Testis (tissue), 5 donors: ENCODE measurements at places on chromosomes 1 and 21. TPM values are rescaled to one million over a fixed set of nuclear protein-coding genes. Genes with fewer than 3 reads are reported as not detected.

ASAP3 gene
- 43.1 TPM for total RNA-seq

FMOD gene
- total RNA-seq: 9.5 TPM

- no peak for DNase-seq
- H3K27me3 ChIP-seq: no peaks in the 10 kb centered on the region
- peaks cover under 1% of the 10 kb centered on the region for H3K4me1 ChIP-seq
- no peaks in the 10 kb centered on the region for H3K36me3 ChIP-seq
- H3K4me3 ChIP-seq: peak overlapping the region; percentile 23
- H3K27ac ChIP-seq: no peak overlapping the region
Measured at GRCh38 chr21:43694437-43695079, 24.4 kb upstream of the PDXK start.

DNA sequence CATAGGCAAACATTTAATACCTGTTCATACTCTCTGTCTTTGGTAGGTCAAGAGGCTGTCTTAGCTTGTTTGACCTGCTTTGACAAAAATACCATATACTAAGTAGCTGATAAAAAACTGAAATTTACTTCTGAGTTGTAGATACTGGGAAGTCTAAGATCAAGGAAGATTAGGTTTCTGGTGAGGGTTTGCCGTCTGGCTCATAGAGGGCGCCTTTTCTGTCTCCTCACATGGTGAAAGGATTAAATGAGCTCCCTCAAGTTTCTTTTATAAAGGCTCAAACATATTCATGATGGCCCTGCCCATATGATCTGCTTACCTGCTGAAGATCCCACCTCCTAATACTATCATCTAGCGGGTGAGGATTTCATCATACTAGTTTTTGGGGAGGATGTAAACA lies 1076.1 kb upstream of the NCAM2 start:
- no peaks in the 10 kb centered on the region for H3K27me3 ChIP-seq
- no peaks in the 10 kb centered on the region for H3K36me3 ChIP-seq
- H3K4me3 ChIP-seq: no peak overlapping the region
- no peak overlapping the region for H3K27ac ChIP-seq
- no peak for DNase-seq
- no peaks in the 10 kb centered on the region for H3K4me1 ChIP-seq

DNA sequence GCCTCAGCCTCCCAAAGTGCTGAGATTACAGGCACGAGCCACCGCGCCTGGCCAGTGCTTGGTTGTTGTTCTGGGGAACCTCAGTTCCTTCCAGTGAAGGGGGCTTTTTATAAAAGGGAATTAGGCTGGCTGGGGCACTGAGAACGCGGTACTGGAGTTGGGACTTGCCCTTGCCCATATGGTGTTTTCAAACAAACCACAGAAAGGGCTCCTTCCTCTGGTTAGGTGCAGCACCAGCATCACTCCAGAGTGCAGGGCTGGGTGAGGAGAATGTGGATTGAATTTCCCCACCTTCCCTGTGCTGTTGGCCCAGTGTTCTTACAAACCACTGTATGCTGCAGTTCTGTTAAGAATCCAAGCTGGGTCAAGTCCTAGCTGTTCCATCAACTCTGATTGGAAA lies 5.3 kb downstream of the MAN1C1 start:
- H3K27me3 ChIP-seq: no peaks in the 10 kb centered on the region
- no peak for DNase-seq
- H3K36me3 ChIP-seq: no peaks in the 10 kb centered on the region
- H3K27ac ChIP-seq: no peak overlapping the region
- no peak overlapping the region for H3K4me3 ChIP-seq
- H3K4me1 ChIP-seq: peaks cover 10% of the 10 kb centered on the region

- H3K4me1 ChIP-seq: peaks cover 5% of the 10 kb centered on the region
- H3K4me3 ChIP-seq: no peak overlapping the region
- no peak overlapping the region for H3K27ac ChIP-seq
- no peaks in the 10 kb centered on the region for H3K36me3 ChIP-seq
- no peak for DNase-seq
Measured at GRCh38 chr1:154499446-154499845, 2.6 kb upstream of the TDRD10 start.

GRCh38 chr1:172758259-172758658 lies 99.4 kb downstream of the FASLG start:
- H3K27me3 ChIP-seq: no peaks in the 10 kb centered on the region
- H3K27ac ChIP-seq: no peak overlapping the region
- no peaks in the 10 kb centered on the region for H3K4me1 ChIP-seq
- no peak for DNase-seq
- no peaks in the 10 kb centered on the region for H3K36me3 ChIP-seq

- no peaks in the 10 kb centered on the region for H3K4me1 ChIP-seq
- DNase-seq: no peak
- no peak overlapping the region for H3K4me3 ChIP-seq
Measured at GRCh38 chr1:116292929-116293725, 79.9 kb upstream of the ATP1A1 start.

GRCh38 chr1:175773571-175773970 lies 30.2 kb upstream of the TNR start:
- no peaks in the 10 kb centered on the region for H3K36me3 ChIP-seq
- no peaks in the 10 kb centered on the region for H3K27me3 ChIP-seq
- no peaks in the 10 kb centered on the region for H3K4me1 ChIP-seq
- no peak overlapping the region for H3K27ac ChIP-seq

- H3K4me3 ChIP-seq: no peak overlapping the region
- DNase-seq: no peak
- H3K36me3 ChIP-seq: no peaks in the 10 kb centered on the region
- no peaks in the 10 kb centered on the region for H3K4me1 ChIP-seq
- no peak overlapping the region for H3K27ac ChIP-seq
- H3K27me3 ChIP-seq: no peaks in the 10 kb centered on the region
Measured at GRCh38 chr1:115182012-115182715, 92.9 kb upstream of the TSPAN2 start.

DNA sequence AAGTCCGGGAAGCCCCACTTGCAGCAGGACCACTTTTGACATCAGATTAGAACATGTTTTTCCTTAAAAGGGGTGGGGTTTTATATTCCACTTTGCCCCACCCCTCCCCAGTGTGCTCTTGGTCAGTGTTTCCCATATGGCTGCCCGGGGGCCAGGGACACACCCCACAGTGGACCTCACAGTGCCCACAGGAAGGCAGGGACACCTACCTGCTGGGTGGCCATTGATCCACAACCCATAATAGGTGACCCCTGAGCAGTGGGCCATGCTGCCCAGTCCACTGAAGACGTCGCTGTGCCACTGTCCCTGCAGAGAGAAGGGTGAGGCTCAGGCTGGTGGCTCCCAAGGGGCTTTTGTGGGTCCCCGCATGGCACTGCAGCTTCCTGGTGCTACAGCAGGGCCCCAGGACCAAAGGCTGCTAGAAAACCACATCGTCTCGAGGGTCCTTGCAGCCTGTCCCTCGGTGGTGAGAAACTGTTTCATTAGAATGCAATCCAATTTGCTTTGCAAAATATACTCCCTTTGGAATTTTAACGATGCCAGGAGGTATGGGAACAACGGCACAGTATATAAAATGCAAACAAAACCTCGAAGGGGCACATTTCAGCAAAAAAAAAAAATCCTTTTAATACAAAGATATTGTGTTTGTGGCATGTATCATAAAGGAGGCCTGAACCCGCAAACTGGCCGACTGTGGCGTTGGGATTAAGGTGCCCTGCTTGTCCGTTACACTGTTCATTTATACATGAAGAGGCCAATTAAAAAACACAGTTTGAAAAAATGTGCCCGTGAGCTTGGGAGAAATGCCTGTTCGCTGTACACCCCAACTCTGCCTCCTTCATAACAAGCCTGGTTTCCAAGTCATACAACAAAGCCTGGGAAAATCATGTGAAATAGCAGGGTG lies 16.9 kb downstream of the MORN1 start:
- H3K4me1 ChIP-seq: no peaks in the 10 kb centered on the region
- DNase-seq: no peak
- no peaks in the 10 kb centered on the region for H3K27me3 ChIP-seq
- no peak overlapping the region for H3K4me3 ChIP-seq

DNA sequence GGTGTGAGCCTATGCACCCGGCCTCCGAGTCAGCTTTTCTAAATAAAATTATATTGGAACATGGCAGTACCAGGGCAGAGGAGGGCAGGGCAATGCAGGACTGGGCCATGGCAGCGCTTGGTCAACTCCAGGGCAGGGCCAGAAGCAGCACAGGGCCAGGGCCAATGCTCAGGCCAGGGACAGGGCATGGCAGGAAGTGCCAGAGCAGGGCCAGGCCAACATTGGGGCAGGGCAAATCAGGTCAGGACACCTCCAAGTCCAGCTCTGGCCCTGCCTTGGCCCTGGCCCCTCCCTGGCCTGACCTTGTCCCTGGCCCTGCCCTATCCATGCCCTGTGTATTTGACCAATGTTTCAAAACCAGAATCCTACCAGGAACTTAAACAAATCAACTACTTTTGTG lies 156.1 kb downstream of the LIPI start:
- no peak overlapping the region for H3K27ac ChIP-seq
- no peaks in the 10 kb centered on the region for H3K27me3 ChIP-seq
- no peaks in the 10 kb centered on the region for H3K36me3 ChIP-seq
- H3K4me1 ChIP-seq: no peaks in the 10 kb centered on the region
- no peak overlapping the region for H3K4me3 ChIP-seq
